Karpas-422 (cell line): ENCODE measurements at places on chromosomes 13 and 19. TPM values are rescaled to one million over a fixed set of nuclear protein-coding genes. Genes with fewer than 3 reads are reported as not detected.

The CACNA1A gene
- total RNA-seq = not detected in 2 replicates

The AP1M2 gene
- total RNA-seq = not detected in 2 replicates

The SLC1A5 gene
- 116 and 189 TPM in 2 replicates for total RNA-seq

DNA sequence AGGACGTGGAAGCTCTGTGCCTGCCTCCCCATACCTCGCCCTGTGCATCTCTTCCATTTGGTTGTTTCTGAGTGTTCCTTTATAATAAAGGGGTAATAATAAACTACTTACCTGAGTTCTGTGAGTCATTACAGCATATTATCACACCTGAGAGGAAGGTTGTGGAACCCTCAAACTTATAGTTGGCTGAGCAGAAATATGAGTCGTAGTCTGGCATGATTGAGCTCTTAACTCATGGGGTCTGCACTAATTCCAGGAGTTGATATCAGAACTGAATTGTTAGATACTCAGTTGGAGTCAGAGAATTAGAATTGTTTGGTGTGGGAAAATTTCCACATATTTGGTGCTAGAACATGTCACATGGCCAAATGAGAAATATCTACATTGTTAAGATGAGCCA, 52.4 kb upstream of the HTR2A start:
- H3K36me3 ChIP-seq = no peaks in the 10 kb centered on the region
- H3K4me3 ChIP-seq = no peak overlapping the region
- H3K4me1 ChIP-seq = no peaks in the 10 kb centered on the region

GRCh38 chr13:45456196-45456972, 8.4 kb upstream of the COG3 start:
- H3K27me3 ChIP-seq = peaks cover 3% of the 10 kb centered on the region; the same call in 1 of the 2 replicates
- DNase-seq = no peak
- no peak overlapping the region for H3K4me3 ChIP-seq

GRCh38 chr19:9909251-9909650, 27.1 kb downstream of the OLFM2 start:
- no peaks in the 10 kb centered on the region for H3K27me3 ChIP-seq
- H3K4me3 ChIP-seq = no peak overlapping the region
- no peak for DNase-seq
- no peaks in the 10 kb centered on the region for H3K4me1 ChIP-seq

- H3K4me1 ChIP-seq = peaks cover 12% of the 10 kb centered on the region
- H3K36me3 ChIP-seq = no peaks in the 10 kb centered on the region
- H3K27me3 ChIP-seq = no peaks in the 10 kb centered on the region
- peak overlapping the region; percentile 69 for H3K4me3 ChIP-seq
- no peak overlapping the region for H3K27ac ChIP-seq
- no peak for DNase-seq
These were observed 454 bp downstream of the BLVRB start for GRCh38 chr19:40465025-40465556.

- no peak overlapping the region for H3K4me3 ChIP-seq
- no peaks in the 10 kb centered on the region for H3K4me1 ChIP-seq
- DNase-seq = no peak
- H3K27ac ChIP-seq = no peak overlapping the region
- peaks cover 9% of the 10 kb centered on the region; the same call in 1 of the 2 replicates for H3K36me3 ChIP-seq
These were observed 19.7 kb downstream of the CLPTM1 start for GRCh38 chr19:44974857-44975256.

The CLEC11A gene
- 0.47 and 1.6 TPM in 2 replicates for total RNA-seq

The AMER2 gene
- not detected in 2 replicates for total RNA-seq

GRCh38 chr19:23095418-23095817, 21.4 kb upstream of the ZNF730 start:
- DNase-seq = no peak
- peaks cover 59% of the 10 kb centered on the region for H3K36me3 ChIP-seq
- no peaks in the 10 kb centered on the region for H3K4me1 ChIP-seq
- no peak overlapping the region for H3K4me3 ChIP-seq
- H3K27me3 ChIP-seq = no peaks in the 10 kb centered on the region

The CD70 gene
- 10.4 and 12.6 TPM in 2 replicates for total RNA-seq

The KLK12 gene
- not detected in 2 replicates for total RNA-seq

The MADCAM1 gene
- 0.11 and 0.97 TPM in 2 replicates for total RNA-seq

The ZNF610 gene
- total RNA-seq = 12.6 and 20.1 TPM in 2 replicates

- H3K36me3 ChIP-seq = no peaks in the 10 kb centered on the region
- H3K4me1 ChIP-seq = no peaks in the 10 kb centered on the region
- H3K27me3 ChIP-seq = no peaks in the 10 kb centered on the region
These were observed at the start of gene C19orf33 for GRCh38 chr19:38303517-38304351. C19orf33 (plus strand) TSS chr19:38304251; CDS start chr19:38304262, 11 bp downstream.

- H3K4me1 ChIP-seq = peaks cover 43% of the 10 kb centered on the region
- H3K27me3 ChIP-seq = no peaks in the 10 kb centered on the region
- H3K4me3 ChIP-seq = no peak overlapping the region
- H3K27ac ChIP-seq = no peak overlapping the region
- H3K36me3 ChIP-seq = no peaks in the 10 kb centered on the region
These were observed 1.8 kb upstream of the RNASEH2B start for GRCh38 chr13:50907781-50908180.

- peak overlapping the region; percentile 78 for H3K4me3 ChIP-seq
- no peak for DNase-seq
- H3K27ac ChIP-seq = peak overlapping the region; percentile 47; the same call in 1 of the 2 replicates
- H3K4me1 ChIP-seq = peaks cover 42% of the 10 kb centered on the region
- H3K27me3 ChIP-seq = no peaks in the 10 kb centered on the region
These were observed 939 bp upstream of the RANBP3 start for GRCh38 chr19:5978606-5979552.

- DNase-seq = no peak
- H3K36me3 ChIP-seq = no peaks in the 10 kb centered on the region
- H3K4me1 ChIP-seq = no peaks in the 10 kb centered on the region
- no peak overlapping the region for H3K27ac ChIP-seq
- no peaks in the 10 kb centered on the region for H3K27me3 ChIP-seq
These were observed 88.7 kb upstream of the USP29 start for GRCh38 chr19:57031106-57031505.

The FBXO46 gene
- total RNA-seq = 16.8 and 25.6 TPM in 2 replicates

The C19orf53 gene
- 117 and 158 TPM in 2 replicates for total RNA-seq

GRCh38 chr13:83150616-83151307, 731.5 kb downstream of the SLITRK1 start:
- no peak for DNase-seq
- no peak overlapping the region for H3K4me3 ChIP-seq

The SLC7A9 gene
- total RNA-seq = not detected in 2 replicates

DNA sequence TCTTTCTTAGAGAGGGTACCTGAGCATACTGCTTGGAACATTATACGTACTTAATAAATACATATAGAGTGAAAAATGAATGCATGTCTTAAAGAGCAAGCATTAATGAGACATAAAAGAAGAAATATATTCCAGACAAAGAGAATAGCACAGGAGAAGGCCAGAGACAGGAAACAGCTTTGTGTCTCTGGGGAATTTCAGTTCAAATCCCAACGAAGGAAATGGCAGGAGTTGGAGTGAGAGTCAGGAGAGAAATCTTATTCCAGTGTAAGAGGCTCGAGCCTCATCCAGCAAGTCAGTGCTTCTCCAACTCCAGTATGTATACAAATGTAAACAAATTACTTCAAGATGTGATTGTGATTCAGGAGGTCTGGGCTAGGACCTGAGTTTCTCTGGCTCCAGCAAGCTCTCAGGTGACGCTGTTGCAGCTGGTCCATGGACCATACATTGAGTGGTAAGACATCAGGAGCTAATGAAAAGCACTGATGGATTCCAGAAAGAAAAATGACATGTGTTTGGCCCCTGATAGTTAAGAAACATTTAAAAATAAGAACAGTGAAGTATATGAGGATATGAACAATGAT, 108.2 kb downstream of the RAP2A start:
- H3K36me3 ChIP-seq = no peaks in the 10 kb centered on the region
- DNase-seq = no peak
- H3K27ac ChIP-seq = no peak overlapping the region
- no peaks in the 10 kb centered on the region for H3K27me3 ChIP-seq
- no peak overlapping the region for H3K4me3 ChIP-seq

The RNF225 gene
- total RNA-seq = 0.90 and 0.97 TPM in 2 replicates

DNA sequence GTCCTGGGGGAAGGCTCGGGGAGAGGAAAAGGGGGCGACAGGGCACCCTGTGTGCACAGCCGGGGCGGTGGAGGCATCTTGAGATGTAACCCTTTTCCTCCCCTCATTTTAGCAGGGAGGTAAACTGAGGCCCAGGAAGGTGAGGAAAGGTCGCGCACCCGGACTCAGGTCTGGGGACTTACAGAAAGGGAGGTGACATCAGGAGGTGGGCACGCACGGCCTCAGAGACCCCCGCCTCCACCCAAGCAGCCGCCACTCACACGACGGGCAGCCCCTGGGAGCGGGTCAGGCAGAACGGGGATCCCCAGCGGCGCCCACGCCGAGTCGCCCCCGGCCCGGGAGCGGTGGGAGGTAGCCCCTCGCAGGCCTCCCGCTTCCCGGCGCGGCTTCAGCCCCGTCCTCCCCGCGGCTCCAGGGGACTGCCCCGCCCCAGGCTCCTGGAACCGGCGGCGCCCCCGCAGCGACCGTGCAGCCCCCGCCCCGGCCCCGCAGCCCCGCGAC, 477 bp downstream of the PIP5K1C start:
- no peaks in the 10 kb centered on the region for H3K36me3 ChIP-seq
- no peak overlapping the region for H3K27ac ChIP-seq
- H3K27me3 ChIP-seq = no peaks in the 10 kb centered on the region
- H3K4me3 ChIP-seq = peak overlapping the region; percentile 77

The LGALS4 gene
- 0.52 and 1.4 TPM in 2 replicates for total RNA-seq
